ENCODE measurements at places on chromosomes 4 and X.

- DNase-seq = no peak
Observed at GRCh38 chrX:41960142-41960541, 36.8 kb upstream of the CASK start.

DNA sequence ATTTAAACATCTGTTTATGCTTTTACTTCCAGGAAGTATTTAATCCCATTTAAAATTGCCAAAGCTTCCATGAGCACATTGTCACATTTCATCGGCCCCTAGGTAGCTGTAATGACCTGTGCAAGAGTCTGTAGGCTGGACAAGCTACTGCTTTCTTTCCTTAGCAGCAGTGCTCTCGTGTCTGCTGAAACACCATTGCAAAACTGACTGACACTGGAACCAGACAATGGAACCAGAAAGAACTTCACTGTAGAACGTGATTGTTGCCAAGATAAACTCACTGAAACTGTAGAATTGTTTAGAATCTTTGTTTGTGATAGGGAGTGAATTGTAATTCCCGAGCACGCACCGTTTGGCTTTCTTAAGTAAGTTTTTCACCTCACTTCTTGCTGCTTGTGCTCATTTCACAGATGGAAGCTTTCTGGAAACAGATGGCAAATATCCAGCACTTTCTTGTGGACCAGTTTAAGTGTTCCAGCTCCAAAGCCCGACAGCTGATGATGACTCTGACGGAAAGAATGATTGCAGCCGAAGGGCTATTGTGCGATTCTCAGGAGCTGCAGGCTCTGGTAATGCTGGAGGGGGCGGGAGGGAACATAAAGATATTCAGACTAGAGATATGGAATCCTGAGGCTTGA is 36.9 kb downstream of the EVC start:
- DNase-seq = peak; percentile 96

DNA sequence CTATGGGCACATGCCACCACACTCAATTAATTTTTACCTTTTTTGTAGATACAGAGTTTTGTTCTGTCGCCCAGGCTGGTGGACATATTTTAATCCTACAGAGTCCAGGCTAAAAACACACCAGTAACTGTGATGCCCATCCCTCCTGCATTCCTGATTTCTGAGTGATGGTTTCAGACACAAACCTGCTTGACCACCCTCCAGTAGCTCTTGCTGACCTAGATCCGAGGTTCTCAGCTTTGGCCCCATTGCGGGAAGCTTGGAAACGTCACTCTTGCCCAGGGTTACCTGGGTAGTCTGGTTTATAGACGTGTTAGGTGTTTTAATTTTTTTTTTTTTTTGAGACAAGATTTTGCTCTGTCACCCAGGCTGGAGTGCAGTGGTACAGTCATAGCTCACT is 7.5 kb downstream of the CD99 start:
- no peak for DNase-seq

DNA sequence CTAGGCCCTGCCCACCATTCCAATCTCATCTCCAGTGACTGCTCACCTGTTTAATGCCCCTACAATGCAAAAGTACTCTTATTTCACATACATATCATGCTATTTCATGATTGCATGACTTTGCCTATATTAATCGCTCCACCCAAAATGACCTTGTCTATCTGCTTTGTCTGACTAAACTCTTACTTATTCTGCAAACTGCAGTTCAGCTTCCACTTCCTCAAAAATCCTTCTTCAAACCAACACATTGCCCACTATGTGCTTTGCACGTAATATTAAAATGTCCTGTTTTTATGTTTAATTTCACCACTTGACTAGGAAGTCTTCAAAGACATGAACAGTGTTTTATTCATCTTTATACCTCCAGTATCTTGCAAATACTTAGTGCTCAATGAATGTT is 229.6 kb downstream of the OPHN1 start:
- no peak for DNase-seq

DNA sequence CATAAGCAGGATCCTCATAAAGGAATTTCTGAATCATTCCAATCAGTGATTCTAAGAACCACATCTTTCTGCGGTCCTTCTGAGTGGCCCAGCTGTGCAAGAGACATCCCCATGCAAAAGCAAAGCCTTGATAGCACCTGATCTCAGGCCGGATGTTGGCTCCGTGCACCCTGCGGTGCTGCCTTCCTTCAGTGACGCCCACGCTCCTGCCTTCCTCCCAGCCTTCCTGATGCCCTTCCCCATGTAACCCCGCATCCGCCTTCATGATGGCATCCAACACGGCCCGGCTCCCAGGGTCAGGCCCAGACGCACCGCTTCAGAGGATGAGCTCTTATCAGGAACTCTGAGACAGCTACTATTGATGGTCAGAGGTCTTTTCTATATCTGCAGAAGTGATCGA is 20.4 kb upstream of the CYP4V2 start:
- DNase-seq = no peak

DNA sequence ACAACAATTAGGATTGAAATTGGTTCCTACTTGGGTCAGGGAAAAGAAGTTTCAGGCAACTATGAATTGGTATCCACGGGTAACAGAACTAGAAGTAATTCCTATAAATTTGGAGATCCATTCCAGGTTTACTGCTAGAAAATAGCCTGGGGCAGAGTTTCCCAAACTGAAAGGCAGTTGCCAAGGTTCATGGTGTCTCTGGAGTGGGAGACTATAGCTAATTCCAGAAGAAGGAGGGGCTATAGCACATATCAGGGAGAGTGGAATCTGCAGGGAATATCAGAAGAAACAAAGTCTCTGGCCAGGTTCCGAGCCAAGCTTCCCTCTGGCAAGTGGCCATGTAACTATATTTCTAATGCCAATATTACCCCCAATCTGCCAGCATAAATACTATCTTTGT is 166.3 kb downstream of the GALNTL6 start:
- DNase-seq = no peak

DNA sequence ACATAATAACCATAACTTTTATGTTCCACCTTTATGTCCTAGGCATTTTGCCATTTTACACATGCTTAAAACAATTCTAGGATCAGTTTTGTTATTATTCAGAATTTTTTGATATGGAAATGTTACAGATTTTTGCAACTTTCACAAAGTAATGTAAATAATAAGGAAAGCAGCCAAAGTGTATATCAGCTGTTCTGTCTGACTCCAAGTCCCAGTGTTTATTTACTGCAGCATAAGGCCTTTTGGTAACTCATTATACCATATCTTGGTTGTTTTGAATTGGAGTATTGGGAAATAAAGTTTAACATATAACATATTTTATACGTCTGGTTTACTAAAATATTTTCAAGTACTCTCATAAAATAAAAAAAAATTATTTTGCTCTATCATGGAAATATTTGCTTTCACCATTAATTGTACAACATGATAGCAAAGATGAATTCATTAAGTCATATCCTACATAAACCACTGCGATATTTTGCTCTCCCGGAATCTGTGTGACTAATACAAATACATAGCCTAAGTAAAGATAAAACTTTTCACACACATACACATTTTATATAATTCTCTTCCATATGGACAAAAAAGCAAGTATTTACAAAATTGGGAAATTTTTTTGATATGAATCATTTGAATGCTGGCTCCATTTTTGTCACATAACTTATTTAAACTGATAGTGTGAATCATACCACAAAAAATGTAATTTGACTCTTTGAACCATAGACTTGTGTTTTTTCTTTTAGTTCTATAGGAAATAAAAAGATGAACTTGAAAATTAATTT is 399.0 kb downstream of the PABPC4L start:
- peak; percentile 27 for DNase-seq

GRCh38 chrX:29851857-29852605 is 363.3 kb upstream of the MAGEB2 start:
- DNase-seq = no peak

GRCh38 chr4:65635051-65635821 is 35.1 kb downstream of the EPHA5 start:
- no peak for DNase-seq

GRCh38 chrX:15971696-15972095 is 117.1 kb upstream of the AP1S2 start:
- DNase-seq = no peak

DNA sequence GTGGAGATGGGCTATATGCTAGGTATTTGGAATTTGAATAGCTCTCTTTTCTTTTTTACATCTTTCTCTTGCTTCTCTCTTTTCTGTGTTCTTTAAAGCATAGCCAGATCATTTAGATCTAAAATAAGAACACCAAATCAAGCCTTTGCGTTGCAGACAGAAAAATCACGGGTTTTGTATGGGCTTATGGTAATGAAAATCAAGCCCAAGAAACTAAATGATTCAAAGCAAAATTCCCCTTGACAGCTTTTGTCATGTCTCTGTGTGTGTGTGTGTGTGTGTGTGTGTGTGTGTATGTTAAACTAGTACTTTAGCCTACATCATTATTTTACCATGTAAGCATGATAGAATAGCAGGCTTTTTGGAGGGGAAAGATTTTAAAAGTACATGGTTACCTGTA is 1.8 kb upstream of the RASL11B start:
- no peak for DNase-seq

DNA sequence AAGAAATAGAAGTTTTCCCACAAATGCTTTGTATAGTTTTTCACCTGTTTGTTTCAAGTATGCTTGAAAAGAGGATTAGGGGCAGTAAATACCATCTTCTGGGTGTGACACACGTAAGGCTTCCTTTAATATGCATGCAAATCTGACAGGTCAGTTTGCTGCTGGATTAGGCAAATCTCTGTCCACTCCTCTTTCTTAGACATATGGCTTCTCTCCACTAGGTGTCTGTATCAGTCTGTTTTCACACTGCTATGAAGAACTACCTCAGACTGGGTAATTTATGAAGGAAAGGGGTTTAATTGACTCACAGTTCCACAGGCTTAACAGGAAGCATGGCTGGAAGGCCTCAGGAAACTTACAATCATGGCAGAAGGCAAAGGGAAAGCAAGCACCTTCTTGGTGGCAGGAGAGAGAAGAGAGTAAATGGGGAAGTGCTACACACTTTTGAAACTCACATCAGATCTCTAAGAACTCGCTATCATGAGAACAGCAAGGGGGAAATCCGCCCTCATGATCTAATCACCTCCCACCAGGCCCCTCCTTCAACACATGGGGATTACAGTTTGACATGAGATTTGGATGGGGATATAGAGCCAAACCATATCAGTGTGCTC is 66.9 kb downstream of the TAB3 start:
- no peak for DNase-seq

GRCh38 chr4:152971053-152971452 is 34.9 kb downstream of the FHDC1 start:
- no peak for DNase-seq

DNA sequence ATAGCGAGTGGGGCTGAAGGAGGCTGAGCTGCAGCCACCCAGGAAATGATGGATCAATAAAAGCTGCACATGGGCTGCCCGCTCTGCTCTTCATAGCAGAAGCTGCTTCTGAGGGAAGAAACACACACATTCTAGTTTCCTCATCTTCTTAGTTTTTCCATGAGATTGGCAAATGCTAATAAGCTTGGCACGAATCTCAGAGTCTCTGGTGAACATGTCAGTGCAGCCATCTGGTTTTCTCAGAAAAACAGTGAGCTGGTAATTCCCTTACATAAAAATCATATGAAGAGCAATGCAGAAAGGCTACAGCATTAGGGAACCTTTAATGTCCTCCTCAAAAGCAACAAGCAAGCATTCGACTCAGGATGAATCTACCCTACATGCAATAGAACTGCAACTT is 69.9 kb downstream of the GATB start:
- DNase-seq = no peak

DNA sequence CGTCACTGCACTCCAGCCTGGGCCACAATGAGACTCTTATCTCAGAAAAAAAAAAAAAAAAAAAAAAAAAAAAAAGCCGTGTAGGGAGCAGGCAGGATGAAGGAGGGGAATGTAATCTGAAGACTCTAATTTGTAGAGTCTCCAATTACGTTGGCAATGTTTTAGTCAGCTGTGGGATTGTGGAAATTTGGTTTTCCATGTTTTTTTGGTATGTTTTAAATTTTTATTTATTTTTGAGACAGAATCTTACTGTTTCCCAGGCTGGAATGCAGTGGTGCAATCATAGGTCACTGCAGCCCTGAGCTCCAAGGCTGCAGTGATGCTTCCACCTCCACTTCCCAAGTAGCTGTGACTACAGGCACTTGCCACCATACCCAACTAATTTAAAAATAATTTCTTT is 56.5 kb downstream of the NSD2 start:
- DNase-seq = no peak

DNA sequence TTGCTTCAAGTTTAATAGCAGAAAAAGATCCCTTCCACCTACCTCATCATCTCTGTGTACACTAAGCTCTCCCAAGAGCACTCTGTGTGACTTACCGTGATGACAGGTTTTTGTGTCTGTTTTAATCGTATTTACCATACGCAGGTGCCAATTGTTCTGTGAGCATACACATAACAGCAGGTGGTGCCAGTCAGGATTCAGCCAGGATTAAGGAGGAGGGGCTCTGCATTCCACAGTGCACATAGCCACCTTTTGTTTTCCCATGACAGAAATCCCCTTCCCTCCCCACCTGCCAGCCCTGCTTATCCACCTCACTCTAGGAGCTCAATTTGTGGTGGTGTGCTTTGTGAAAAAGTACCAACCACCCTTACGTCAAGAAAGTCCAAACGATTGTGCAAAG is 14.8 kb downstream of the ANK2 start:
- DNase-seq = no peak

- DNase-seq = no peak
Observed at GRCh38 chr4:172489861-172490260, 676.7 kb downstream of the GALNTL6 start.

- DNase-seq = no peak
Observed at GRCh38 chrX:105126201-105126600, 94.3 kb downstream of the TEX13A start.

- no peak for DNase-seq
Observed at GRCh38 chr4:110735686-110736085, 112.8 kb upstream of the PITX2 start.

- no peak for DNase-seq
Observed at GRCh38 chr4:896216-896615, 35.9 kb downstream of the GAK start.

DNA sequence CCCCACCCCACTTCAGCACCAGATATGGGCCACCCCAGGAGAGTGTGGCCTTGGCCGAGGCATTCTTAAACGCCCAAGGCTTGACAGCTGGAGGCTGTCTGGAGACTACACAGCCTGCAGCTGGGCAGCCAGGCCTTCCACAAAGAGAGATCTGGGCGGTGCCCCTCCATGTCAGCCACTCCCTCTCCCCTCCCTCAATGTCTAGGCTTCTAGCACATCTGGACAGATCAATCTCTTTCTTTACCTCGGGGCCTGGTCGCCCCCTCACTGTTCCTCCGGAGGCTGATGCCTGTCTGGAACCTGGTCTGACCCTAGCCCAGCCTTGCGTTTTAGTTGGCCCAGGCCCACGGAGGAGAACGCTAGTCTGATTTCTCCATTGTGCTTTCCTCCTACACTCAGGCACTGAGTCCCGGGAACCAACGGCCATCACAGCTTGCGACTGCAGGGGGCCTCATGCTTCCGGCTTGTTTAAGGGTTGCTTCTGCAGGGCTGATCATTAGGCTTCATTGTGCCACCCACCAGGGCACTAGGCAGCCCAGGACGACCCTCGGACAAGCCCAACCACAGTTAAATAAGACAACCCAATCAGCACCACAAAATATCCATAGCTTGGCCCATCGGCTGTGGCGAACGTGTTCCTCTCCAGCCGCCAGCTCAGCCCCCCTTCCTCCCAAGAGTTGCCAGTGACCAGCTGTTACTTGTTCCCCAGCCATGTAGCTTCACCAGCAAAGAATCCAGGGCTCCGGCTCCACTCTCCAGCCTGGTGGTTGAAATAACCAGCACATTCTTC is 200.6 kb downstream of the BCOR start:
- peak; percentile 31 for DNase-seq

GRCh38 chr4:151067316-151067970 is 32.0 kb upstream of the RPS3A start:
- DNase-seq = no peak

GRCh38 chr4:154586296-154587033 is 4.1 kb downstream of the FGA start:
- DNase-seq = no peak

All from non-pigmented ciliary epithelial cell (primary cell).